ENCODE measurements at places on chromosomes 1 and 21.

DNA sequence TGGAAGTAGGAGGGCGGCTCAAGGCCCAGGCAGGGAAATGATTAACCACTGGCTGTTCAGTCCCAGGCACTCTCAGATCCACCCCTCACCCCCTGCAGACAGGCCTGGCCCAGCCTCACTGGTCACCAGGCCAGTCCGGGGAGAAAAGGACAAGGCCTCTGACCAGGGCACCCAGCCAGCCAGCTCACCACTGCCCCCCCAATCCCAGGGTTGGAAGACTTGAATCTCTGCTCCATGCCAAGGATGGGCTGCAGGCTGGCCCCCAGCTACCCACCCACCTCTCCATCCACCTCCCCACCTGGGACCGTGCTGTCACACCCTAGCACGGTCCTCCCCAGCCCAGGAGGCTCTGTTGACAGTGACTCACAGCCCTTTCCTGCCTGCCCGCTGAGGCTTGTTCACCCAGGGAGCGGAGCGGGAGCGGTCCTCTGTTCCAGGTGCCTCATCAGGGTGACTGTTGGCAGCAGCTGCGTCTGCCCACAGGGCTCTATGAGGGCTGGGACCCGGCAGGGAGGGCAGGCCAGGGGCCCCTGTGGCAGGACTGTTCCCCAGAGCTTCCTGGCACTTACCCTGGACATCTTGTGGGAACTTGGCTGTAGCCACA, 2.2 kb downstream of the LAD1 start:
- no peak for DNase-seq

- peak; percentile 94 for DNase-seq
Measured at GRCh38 chr1:173429471-173430402, 47.4 kb upstream of the PRDX6 start.

GRCh38 chr1:27556781-27557595, 47.0 kb downstream of the AHDC1 start:
- peak; percentile 95 for DNase-seq

GRCh38 chr1:75785320-75785982, 605 bp upstream of the RABGGTB start:
- DNase-seq: no peak

DNA sequence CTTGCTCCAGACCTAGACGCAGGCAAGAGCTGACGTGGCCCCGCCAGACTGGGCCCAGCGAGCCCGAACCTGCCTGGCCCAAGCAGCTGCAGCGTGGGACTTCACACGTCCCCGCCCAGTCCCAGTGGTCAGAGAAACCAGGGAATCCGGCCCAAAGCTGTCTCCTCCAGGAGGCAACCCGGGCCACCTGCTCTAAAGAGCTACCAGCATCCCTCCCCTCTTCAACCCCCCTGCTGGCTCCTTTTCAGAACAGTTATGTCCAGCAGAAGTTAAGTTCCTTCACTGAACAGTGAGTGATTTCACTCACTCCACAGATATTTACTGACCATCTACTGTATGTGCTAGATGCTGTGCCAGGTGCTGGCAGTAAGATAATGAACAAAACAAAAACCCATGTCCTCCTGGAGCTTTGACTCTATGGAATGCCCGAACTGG, 2.1 kb upstream of the EFNA1 start:
- DNase-seq: no peak

GRCh38 chr1:230382001-230382491, 44.1 kb downstream of the PGBD5 start:
- DNase-seq: no peak

DNA sequence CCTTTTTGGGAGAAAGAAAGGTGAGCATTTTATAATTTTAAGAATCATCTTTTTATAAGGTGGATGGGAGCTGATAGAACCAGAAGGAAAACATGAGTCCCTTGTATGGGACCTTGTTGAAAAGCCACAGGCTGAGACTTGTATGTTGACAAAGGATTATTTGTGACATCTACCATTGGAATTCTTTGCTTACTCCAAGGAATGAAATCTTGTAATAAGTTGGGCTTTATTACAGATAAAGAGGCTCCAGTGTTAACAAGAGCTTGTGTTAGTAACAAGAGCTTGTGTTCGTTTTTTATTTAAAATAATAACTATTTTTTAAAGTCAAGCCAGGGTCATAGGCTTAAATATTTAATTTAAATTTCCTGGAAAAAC, 201.1 kb upstream of the CHRM3 start:
- DNase-seq: no peak

GRCh38 chr1:163477276-163477830, 155.6 kb downstream of the NUF2 start:
- DNase-seq: no peak

DNA sequence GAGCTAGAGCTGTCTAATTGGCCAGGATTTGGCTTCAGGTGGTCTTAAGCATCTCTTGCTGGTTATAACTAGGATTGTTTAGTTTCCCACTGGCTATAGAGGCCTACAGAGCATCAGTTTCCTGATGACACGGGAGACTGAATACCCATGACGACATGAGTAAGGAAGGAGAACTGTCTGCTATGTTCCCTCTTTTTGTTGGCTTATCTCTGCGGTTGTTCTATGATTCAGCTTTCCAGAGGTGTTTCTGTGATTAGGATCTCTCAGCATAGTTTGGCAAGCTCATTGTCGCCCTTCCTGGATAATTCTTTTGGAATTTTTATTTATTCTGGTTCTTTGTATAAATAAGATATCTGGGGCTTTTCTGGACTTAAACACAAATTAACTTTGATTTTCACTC, 163.4 kb downstream of the OLFM3 start:
- DNase-seq: no peak

DNA sequence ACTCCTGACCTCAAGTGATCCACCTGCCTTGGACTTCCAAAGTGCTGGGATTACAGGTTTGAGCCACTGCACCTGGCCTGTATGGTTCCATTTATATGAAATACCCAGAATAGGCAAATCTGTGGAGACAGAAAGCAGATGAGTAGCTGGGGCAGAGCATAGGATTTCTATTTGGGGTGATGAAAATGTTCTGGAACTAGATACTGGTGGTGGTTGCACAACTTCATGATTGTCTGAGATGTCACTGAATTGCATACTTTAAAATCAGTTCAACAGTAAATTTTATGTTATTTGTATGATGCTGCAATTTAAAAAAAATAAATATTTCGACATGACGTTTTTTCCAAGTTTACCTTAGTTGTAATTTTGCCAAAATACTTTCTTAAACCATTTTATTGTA, 23.9 kb downstream of the ITSN1 start:
- no peak for DNase-seq

DNA sequence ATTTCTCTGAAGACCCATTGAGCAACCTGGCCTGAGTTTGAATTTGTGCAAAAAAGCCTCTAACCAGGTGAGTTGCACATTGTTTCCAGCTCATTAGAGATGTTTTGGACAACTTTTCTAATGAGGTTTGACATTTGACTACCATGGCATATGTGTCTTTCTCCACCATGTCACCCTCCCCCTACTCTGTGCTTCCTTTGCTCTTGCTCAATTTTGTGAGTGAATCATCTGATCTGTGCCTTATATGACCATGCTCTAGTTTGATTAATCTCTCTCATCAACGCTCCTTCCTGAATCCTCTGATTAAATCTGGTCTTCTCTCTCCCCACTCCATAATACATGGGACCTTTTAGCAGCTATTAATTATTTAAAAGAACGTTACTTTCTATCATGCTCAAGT, 144.8 kb upstream of the SAMSN1 start:
- no peak for DNase-seq

DNA sequence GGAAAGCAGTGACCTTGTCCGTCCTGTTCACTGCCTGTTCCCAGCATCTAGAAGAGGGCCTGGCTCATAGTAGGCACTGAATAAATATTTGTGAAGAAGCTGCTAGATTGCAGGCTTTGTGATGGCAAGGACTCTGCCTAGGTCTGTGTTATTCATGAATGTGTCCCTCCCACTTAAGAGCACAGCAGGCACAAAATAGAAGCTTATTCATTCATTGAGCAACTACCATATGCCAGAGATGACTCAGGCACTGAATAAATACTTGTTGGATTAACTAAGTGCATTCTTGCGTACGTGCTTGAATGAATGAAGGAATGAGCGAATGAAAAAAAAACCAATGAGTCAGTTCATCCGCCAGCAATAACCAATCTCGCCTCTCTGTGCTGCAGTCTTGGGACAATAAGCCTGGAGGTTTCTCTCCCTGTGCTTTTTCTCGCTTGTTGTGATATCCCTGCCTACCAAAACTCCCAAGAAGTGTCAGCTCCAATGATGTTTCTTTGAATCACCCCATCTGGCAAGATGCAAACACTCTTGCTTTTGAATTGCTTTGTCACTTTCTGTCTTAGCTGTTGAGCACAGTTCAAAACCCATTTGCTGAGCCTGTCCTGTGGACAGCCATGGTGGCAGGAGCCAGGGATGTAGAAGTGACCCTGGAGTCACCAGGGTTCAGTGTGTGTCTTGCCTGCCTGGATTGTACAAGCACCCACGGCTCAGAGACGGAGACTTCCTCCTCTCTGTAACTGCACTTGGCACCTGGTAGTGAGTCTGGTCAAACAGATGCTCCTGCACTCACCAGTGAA, 143.9 kb downstream of the KAZN start:
- peak; percentile 96 for DNase-seq

DNA sequence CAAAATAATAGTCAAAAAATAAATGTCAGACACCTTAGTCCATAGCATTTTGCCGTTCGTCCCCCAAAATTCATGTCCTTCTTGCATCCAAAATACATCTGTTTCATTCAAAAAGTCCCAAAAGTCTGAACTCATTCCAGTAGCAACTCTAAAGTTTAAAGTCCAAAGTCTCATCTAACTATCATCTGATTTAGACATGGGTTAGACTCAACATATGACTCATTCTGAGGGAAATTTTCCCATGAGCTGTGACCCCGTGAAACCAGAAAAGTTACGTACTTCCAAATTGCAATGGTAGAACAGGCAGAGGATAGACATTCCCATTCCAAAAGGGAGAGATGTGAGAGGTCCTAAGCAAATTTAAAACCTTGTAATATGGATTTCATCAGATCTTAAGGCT, 48.6 kb upstream of the CACHD1 start:
- no peak for DNase-seq

- DNase-seq: no peak
Measured at GRCh38 chr1:86503406-86504136, 34.8 kb downstream of the CLCA1 start.

- DNase-seq: no peak
Measured at GRCh38 chr1:76938304-76938703, 71.0 kb downstream of the ST6GALNAC5 start.

- DNase-seq: peak; percentile 31
Measured at GRCh38 chr1:10980094-10980577, 32.3 kb upstream of the TARDBP start.

GRCh38 chr1:17355898-17356297, 16.1 kb upstream of the PADI6 start:
- no peak for DNase-seq

DNA sequence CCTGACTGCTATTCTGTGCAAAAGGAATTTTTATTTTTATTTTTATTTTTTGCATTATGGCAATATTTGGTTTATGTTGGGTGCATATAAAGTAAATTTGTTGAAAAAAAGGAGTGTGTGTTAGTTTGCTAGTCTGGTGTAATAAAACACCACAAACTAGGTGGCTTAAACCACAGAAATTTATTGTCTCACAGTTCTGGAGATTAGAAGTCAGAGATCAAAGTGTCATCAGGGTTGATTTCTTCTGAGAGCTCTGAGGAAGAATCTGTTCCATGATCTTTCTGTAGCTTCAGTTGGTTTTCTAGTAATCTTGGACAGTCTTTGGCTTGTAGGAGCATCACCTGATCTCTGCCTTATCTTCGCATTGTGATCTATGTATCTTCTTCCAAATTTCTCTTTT, 6.5 kb downstream of the SLC30A7 start:
- no peak for DNase-seq

- DNase-seq: no peak
Measured at GRCh38 chr1:66732407-66733166, 19.7 kb upstream of the DYNLT5 start.

- DNase-seq: no peak
Measured at GRCh38 chr1:67503974-67504373, 73.8 kb upstream of the SERBP1 start.

GRCh38 chr1:213221209-213221608, 170.2 kb downstream of the RPS6KC1 start:
- no peak for DNase-seq

DNA sequence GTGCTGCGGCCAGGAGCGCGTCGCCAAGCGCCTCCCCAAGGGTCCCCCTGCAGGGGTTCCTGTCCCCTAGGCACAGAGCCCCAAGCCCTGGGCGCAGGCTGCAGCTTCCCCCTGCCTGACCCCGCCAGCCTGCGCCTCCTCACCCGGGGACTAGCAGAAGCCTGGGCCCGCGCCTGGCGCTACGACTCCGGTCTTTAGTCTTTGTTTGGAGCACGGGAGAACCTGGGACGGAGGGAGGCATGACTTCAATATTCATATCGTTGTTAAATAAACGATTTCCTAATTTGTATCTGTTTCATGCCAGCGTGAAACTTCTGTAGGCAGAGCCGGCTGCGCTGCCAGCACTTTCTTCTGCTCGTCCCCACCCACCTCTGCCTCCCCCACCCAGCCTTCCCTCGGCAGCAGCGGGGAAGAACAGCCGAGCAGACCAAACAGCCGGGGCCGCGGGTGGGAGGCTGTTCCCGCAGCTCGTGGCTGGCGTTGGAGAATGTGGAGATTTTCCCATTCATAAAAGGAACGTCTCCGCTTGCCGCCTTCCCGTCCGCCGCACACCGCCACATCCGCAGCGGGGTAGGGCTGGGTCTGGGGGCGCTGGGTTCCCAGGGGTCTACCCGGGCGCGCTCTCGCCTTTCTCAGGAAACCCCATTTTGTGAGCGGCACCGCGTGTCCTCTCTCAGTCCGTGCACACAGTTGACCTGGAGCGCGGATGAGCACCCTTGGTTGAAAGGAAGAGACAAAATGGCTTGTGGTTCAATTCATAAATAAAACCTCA, 777 bp upstream of the TRIM67 start:
- DNase-seq: no peak

- DNase-seq: peak; percentile 33
Measured at GRCh38 chr1:111222308-111223125, 5.0 kb upstream of the CHI3L2 start.

GRCh38 chr1:219443763-219444162, 169.1 kb downstream of the ZC3H11B start:
- peak; percentile 9 for DNase-seq

GRCh38 chr1:241323514-241324195, 33.4 kb downstream of the RGS7 start:
- DNase-seq: peak; percentile 16

- no peak for DNase-seq
Measured at GRCh38 chr1:159911326-159912070, 11.5 kb upstream of the CFAP45 start.

GRCh38 chr1:7690496-7691182, 80.5 kb upstream of the VAMP3 start:
- DNase-seq: no peak

DNA sequence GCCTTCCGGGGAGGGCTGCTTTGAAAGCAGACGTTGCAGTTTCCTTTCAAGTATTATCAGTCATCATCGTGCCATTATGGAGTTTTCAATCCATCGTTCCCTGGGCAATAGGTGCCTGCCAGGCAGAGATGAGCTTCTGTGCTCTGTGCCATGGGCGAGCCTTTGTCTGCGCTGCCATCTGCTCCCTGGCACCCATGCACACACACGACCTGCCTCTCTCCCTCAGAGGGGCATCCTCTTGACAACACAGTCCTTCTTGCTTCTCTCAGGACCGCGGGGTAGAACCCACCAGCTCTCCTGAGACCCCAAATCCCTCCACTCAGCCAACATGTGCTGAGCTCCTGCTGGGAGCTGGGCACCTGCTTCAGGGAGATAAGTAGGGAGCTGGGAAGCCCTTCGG, 149.3 kb downstream of the HMGB4 start:
- no peak for DNase-seq

GRCh38 chr1:3024588-3024987, 3.3 kb downstream of the ACTRT2 start:
- DNase-seq: no peak

GRCh38 chr1:155277902-155278688, 832 bp downstream of the HCN3 start:
- peak; percentile 16 for DNase-seq

Data from fibroblast of skin of abdomen (primary cell).